WERI-Rb-1 (cell line): ENCODE measurements at places on chromosomes 3 and 15.

GRCh38 chr15:70251246-70251990, 153.7 kb upstream of the TLE3 start:
- no peak for DNase-seq

- no peak for DNase-seq
These were observed 229.7 kb downstream of the ISL2 start for GRCh38 chr15:76566276-76566675.

DNA sequence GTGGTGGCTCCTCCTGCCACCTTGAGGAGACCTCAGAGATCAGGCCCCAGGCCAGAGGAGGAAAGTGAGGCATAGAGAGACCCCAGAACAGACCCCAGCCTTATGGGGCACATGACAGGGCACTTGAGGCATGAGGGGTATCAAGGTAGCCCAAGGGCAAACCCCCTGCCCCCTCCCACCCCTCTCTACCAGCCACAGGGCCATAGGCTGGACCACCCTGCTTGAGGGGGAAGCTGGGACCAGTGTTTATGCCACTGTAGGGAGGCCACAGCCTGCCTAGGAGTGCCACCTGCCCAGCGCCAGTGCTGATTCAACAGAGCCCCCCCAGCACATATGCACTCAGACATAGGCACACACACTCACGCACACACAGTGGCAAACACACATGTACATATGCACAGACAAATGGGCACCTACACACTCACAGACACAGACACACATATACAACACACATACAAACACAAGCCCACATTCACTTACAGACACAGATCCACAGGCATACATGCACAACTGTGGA, 10.3 kb downstream of the MYL3 start:
- DNase-seq, result no peak

DNA sequence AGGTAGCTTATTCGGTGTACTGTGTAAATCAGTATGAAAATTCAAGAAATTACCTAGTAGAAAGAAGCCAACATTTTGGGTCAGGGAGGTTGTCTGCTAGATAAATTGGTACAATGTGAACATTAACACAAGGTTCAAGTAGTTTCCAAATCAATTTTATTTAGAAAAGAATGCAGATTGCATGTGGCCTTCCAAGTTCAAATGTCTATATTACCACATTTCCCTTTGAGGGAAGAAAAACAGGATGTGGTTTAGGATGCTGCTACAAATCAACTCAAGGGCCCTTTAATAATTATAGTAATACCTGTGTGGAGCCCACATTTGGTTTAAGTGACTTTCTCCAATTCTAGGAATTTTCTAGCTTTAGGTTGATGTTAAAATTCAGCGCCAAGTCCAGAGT, 57.5 kb downstream of the CADPS start:
- no peak for DNase-seq

DNA sequence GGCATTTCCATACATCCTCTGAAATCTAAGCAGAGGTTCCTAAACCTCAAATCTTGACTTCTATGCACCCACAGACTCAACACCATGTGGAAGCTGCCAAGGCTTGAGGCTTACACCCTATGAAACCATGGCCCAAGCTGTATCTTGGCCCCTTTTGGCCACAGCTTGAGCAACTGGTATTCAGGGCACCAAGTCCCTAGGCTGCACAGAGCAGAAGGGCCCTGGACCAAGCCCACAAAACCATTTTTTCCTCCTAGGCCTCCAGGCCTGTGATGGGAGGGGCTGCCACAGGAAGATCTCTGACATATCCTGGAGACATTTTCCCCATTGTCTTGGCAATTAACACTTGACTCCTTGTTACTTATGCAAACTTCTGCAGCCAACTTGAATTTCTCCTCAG, 54.4 kb upstream of the IL12A start:
- no peak for DNase-seq

DNA sequence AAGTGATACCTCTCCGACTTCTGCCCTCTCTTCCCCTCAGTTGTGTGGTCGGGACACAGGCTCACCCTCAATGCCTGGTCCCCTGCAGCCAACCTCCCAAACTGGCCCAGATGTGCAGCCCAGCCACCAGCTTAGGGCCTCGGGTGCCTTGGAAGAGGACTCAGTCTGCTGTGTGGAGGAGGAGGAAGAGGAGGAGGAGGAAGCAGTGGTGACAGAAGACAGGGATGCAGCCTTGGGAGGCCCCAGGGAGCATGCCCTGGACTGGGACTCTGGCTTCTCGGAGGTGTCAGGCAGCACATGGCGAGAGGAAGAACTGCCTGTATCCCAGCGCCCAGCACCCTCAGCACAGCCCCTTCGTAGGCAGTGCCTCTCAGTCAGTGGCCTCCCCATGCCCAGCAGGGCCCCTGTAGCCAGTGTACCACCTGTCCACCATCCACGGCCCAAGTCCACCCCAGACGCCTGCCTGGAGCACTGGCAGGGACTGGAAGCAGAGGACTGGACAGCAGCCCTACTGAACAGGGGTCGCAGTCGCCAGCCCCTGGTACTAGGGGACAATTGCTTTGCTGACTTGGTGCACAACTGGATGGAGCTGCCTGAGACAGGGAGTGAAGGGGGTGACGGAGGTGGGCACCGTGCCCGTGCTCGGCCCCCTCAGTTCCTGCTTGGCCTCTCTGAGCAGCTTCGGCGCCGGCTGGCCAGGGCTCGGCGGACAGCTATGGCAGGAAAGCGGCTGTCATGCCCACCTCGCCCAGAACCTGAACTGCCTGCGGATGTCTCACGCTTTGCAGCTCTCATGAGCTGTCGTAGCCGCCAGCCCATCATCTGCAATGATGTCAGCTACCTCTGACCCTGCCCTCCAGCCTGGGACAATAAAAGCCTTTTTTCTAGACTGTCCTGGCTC, 1.3 kb downstream of the INKA1 start:
- DNase-seq, result no peak

DNA sequence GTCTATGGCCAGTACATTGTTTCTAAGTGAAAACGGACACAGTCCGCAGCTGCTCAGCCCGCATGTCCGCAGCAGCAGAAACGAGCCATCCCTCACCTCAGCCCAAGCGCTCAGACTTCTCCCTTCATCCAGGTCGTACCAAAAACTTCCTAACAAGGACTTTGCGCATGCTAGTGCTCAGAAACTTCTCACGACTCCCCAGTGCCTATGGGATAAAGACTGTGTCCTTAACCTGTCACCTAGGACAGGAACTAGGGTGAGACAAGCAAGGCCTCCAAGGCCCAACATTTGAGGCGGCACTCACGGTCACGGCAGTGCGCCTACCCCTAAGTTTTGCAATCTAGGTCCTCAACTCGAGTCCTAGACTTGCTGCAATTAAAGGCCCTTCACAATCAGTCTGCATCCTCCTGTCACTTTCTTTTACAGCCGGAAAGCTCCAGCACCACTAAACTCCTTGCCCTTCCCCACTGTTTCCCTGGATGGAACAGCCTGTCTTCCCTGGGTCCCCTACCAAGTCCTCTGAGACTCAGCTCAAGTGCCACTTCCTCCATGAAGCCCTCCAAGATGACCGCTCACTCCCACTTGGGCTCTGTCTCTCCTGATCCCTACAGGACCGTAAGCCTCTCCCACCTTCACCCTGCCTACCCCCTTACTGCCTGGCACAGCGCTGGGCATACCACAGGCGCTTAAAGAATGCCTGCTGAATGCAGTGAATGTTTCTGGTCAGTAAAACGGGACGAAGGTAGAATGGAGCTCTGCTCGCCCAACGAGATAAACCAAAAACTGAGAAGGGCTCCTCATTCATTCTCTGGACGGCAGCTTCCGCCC, 1.2 kb downstream of the CLN6 start:
- no peak for DNase-seq

DNA sequence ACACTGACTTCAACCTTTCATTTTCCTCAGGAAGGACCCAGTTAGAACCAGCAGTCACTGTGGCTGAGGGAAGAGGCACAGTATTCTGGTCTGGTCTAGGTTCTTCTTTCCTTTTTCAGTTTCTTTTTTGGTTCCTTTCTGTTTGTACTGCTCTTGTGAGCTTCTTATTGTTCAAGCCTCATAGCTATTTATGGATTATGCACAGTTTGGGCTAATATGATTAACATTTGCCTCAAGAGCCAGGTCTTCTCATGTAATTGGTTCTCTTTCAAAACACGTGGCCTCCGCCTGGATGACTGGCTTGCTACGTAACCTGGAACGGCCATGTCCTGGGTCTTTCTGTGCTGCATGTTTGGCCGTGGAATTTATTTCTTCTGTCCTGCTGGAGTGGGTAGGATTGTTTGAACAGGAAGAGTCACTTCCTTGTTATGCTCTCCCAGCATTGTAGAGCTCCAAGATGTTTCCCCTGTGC, 43.3 kb downstream of the RBMS3 start:
- DNase-seq, result no peak

- DNase-seq, result no peak
These were observed 129.9 kb upstream of the TGFBR2 start for GRCh38 chr3:30476368-30477084.

GRCh38 chr3:46873521-46873920, 4.0 kb upstream of the PTH1R start:
- DNase-seq, result no peak
